ENCODE measurements at places on chromosomes 5 and 9.

DNA sequence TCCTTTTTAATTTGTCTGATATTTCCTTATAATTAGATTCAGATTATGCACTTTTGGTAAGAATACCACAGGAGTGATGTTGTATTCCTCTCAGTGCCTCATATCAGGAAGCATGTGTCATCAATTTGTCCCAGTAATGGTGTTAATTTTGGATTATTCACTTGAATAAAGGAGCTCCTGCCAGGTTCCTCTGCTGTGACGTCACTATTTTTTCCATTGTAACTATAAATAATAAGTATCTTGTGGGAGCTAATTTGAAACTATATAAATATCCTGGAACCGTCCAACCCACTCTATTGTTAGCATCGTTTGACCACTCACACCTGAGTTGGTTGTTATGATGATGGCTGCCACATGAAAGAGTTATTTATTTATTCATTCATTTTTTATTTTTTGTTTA is 107.9 kb downstream of the INVS start:
- DNase-seq: peak; percentile 19

DNA sequence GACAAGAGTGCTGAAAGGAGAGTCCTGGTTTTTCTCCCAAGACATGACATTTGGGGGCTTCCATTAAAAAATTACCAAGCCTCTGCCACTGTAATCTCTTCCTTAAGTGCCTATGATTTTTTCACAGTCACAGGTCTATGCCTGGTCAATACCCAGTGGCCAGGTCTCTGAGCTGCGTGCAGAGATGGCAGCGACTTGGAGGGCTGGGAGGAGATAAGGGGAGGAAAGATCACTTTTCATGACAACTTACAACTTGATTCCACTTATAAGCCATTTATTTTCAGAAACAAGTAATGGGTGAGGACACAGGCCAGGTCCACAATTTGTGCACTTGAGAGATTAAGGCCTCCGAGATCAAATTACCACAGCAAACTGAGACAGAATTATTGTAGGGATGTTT is 1.9 kb upstream of the PCDHAC2 start:
- DNase-seq: no peak

GRCh38 chr5:6194906-6195612 is 183.3 kb downstream of the MED10 start:
- DNase-seq: no peak

DNA sequence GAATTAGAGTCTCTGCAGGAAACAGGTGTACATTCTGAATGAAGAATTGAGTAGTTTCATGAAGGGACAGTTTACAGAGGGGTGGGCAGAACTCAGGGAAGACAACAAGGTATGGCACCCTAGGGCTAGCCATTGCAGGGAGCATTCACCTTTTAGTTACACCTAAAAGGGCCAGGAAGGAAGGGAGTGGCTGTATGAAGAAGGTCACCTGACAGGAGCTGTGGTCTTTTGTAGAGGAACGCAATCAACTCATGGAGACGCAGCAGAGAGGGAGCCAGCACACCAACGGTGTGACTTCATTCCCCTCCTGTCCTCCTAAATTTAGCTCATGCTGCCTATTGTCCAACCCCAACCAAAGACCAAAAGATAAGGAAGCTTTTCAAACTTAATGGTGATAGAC is 12.7 kb upstream of the ZCCHC7 start:
- DNase-seq: no peak

DNA sequence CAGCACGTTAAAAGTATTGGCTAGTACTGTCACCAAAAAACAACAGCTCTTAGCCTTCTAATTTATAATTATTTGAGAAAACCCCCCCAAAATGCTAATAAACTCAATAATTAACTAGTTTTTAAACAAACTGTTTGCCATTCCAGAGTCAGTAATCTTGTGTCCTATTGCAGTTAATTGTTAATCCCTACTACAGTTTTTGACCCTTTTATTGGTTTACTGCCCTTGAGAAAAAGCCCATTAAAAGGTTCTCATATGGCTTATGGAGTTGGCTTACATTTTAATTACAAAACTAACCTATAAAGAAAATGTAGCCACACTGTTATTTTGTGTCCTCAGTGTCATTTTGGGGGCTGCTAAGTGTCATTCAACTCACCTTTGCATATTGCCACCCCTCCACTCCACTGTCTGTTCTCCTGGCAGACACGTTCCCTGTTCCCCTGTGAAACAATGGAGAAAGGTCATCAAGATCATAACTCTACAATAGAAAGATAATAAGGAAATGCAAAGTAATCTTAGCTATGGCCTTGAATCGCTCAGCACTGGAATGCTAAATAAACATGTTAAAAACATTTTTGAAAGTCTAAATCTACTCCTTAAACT is 51.6 kb upstream of the TXNDC8 start:
- DNase-seq: no peak

- no peak for DNase-seq
Measured at GRCh38 chr9:101372327-101373118, 12.3 kb downstream of the BAAT start.

- DNase-seq: no peak
Measured at GRCh38 chr5:126961128-126961527, 69.2 kb downstream of the MARCHF3 start.

- no peak for DNase-seq
Measured at GRCh38 chr5:61610678-61611024, 278.6 kb downstream of the ZSWIM6 start.

GRCh38 chr9:30757723-30758122 is 1626.7 kb upstream of the ACO1 start:
- DNase-seq: no peak

DNA sequence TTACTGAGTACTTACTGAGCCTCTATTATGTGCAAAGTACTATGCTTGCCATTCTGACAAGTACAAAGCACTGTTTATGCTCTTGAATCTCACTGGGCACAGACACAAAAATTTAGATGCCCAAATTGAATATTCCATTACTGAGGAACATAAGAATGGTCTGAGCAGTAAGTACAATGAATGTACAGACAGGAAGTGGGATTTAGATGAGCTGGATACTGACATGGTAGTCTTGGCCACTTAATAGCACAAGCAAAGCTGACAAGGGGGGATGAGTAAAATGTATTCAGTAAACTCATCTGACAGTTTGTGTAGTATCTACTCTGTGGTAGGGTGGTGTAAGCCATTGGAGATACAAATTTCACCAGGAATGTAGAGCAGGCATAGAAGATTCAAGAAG is 132.4 kb downstream of the EFNA5 start:
- peak; percentile 31 for DNase-seq

DNA sequence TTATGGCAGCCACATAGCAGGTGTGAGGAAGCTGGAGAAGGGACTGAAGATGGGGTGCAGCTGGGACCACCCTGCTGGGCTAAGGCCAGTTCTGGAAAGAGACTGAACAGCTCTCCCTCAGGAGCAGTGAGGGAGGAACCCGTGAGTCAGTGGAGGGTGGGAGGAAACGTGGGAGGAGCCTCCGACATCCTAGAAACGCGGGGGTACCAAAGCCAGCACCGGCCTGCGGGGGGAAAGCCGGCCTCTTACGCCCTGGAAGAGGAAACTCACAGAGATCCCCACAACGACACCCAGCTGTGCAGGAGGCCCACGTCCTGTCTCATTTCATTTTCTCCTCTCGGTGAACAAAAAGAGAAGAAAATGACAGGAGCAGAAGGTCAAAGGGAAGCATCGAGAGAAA is 185.8 kb upstream of the IRX4 start:
- no peak for DNase-seq

- peak; percentile 72 for DNase-seq
Measured at GRCh38 chr9:107480386-107480789, 9.2 kb downstream of the KLF4 start.

GRCh38 chr5:54556141-54556540 is 38.6 kb downstream of the SNX18 start:
- no peak for DNase-seq

GRCh38 chr5:168140241-168140640 is 151.2 kb upstream of the WWC1 start:
- no peak for DNase-seq

DNA sequence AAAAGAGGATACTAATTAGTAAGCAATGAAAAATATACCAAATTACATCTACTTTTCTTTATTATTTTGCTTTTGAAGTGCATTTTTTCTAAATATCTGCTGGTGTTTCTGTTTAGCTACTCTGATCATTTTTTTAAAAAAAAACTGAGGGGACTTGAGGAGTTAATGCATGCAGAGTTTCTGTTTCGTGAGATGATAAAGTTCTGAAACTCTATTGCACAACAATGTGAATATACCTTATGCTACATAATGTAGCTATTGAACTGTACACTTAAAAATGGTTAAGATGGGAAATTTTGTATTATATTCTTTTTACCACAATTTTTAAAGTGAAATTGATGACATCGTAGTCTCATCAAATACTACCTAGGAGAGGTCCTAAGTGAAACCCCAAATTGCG is 288.3 kb upstream of the NR4A3 start:
- no peak for DNase-seq

GRCh38 chr9:136705564-136705963 is 6.8 kb upstream of the DIPK1B start:
- no peak for DNase-seq

DNA sequence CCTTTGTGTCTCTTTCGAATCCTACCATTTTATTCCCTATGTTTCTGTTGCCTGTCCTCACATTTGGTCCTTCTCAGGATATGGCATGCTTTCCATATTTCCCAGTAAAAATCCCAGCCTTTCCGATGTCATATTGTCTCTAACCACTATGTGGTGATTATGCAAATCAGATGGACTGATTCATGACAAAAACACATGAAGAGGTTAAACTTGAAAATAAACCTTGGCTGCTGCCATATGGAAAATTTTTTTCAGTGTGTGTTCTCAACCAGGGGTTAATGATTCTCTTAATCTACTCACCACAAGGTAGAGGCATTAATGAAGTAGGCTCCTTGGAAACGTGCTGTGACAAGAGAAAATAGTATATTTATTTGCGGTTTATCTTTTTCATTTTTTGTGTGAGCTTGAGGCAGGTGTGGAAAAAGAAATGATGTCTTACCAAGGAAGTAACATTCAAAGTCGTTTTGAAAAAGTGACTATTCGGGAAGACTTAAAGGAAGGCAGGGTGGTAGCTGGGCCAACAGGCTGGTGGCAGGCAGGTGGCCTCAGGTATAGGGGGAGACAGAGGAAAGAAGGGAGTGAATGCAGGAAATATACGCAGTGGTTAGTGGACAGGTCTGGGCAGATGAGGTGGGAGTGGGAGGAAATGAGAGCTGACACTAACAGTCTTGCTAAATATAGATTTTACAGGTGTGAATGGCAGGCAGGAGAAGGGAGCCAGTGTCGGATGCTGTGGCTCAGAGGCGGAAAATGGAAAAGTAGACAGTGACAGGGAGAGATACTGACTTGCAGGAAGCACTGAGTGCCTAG is 46.2 kb downstream of the DMRT2 start:
- DNase-seq: no peak

DNA sequence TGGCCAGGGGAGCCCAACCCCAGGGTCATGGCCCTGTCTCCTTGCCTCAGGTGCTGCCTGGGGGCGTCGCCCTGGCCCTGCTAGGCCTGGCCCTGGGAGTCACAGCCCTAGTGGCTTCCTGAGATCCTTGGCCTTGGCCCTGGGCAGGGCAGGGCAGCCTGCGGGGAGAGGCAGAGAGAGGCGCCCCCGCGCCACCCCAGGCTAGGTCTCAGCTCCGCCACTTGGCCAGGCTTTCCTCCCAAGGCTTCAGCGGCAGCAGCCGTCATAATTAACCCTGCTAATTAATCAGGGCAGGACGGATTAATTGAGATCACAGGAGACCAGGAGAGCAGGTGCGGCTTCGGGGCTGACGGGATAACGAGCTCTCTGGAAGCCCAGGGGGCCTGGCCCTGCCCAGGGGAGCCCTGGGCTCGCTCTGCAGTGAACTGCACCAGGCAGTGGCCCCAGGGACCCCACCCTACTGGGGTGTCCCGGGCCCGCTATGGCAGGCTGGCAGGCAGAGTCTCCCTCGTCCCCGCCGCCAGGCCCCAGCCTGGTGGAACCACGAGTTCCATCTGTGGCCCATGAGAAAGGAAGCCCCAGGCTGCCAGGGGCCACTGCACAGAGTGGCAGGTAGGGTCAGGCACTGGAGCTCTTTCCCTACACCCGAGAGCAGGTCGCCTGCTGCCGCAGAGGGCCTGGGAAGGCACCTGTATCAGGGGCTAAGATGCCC is 269.6 kb downstream of the PBX3 start:
- DNase-seq: no peak

GRCh38 chr9:75715360-75715759 is 175.1 kb upstream of the PCSK5 start:
- no peak for DNase-seq

GRCh38 chr9:8684978-8685708 is 885.6 kb upstream of the DMAC1 start:
- DNase-seq: no peak

DNA sequence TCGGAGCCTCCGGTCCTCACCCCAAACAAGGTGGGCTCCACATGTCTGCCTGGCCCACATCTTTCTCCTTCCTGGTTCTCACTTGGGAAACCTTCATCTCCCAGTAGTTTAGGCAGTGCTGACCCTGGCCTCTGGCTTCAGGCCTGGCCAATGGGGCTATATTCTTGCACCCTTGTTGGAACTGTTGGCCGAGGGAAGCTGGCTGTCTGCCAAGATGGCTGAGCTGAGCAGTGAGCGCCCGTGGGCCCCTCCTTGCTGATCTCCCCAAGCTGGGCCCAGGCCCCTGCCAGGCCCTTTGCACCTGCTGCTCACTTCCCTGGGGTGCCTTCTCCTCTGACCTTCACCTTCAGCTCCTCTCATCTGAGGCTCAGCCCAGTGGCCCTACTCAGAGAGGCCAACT is 31.3 kb downstream of the TSPAN17 start:
- DNase-seq: no peak

DNA sequence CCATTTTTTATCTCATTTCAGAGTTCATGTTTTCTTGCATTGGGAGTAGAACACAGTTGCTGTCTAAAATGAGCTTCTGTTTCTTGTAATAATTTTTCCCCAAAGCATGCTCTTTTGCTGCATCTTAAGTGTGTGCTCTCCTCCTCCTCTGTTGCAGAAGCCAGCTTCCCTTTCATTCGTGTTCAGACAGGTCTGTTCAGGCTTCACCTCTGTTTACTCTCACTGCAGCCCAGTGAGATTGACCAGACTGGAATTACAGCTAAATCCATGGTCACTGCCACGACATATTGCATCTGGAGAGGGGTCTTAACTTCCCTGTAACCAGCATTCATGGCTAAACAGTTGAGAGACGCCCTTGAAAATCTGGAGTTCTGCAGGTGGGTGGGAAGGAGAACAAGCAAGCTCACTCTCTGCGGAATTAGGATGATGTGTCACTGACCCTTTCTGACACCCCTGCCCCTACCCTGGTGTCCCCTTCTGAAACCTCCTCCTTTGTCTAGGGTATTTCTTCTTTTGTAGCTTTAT is 223.2 kb downstream of the FSTL4 start:
- no peak for DNase-seq

GRCh38 chr9:93814077-93814956 is 140.8 kb downstream of the BARX1 start:
- no peak for DNase-seq

DNA sequence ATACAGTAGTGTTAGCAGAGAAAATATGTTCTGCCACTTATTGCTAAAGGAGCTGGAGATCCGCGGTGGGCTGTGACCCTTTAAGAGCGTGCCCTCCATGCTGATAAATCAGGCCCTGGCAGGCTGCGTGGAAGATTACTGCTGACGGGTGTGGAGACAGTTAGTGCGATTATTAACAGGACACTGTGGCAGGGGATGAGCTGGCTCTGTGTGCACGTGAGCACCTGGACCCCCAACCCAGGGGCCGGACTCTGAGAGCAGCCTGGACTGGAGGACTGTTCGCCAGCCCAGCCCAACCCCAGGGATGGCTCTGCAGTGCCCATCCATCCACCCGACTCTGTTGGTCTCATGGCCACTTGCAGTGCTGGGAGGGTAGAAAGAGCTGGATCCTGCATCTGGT is 162.0 kb downstream of the MELK start:
- DNase-seq: no peak

- DNase-seq: peak; percentile 88
Measured at GRCh38 chr9:4126184-4126865, 173.5 kb downstream of the GLIS3 start.

GRCh38 chr5:151068433-151069197 is 12.2 kb downstream of the TNIP1 start:
- no peak for DNase-seq

Data from ELR (cell line).